NCI-H1436 treated with DMSO at 0.1 percent for 48 hours (cell line): ENCODE measurements at places on chromosomes 1 and 21.

- no peak for DNase-seq
These were observed 975.7 kb upstream of the ADGRL4 start for GRCh38 chr1:79982211-79982610.

DNA sequence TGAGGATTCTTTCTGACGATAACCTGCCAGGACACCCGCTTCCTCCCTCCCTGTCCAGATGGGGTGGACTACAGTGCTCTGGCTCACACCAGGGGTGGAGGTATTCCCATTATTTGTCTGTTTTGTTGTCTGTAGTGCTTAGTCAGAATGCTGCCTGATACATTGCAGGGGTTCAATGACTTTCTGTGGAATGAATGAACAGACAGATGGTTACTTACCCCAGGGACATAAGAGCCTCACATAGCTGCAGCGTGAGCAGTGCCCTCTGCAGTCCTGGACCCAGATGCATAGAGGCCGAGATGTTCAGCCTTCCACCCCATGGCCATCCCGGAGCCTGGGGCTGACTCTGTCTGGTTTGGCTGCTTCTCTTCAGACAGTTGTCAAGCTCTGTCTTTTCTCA is 13.0 kb upstream of the F3 start:
- DNase-seq = no peak

DNA sequence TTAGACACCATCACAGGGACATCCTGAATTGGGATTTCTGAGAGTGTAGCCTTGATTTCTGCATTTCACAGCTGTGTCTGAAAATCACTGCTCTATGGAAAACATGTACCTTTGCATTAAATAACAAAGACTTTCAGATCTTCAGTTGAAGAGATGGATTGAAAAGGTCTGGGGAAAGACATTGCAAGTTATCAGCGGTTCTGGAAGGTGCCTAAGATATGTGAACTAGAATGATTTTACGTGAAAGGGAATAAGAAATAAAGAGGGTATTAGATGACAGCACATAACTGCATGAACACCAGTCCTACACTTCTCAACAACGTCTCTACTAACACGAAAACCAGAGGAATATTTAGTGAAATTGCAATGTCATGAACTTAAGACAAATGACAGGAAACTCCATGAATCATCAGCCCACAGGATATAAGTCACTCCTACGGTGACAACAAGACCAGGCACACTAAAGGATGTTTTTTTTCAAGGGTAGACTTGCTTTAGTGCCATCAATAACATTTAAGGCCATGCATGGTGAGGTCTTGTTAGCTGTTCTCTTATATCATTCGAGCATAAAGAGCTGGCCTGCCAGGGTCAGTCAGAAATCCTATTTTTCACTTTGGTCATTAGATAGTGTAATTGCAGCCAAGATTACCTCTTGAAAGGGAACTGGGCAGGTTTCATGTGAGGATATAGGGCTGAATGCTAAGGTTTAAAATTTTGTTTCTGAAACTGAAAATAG is 283.1 kb downstream of the GRIK1 start:
- no peak for DNase-seq

DNA sequence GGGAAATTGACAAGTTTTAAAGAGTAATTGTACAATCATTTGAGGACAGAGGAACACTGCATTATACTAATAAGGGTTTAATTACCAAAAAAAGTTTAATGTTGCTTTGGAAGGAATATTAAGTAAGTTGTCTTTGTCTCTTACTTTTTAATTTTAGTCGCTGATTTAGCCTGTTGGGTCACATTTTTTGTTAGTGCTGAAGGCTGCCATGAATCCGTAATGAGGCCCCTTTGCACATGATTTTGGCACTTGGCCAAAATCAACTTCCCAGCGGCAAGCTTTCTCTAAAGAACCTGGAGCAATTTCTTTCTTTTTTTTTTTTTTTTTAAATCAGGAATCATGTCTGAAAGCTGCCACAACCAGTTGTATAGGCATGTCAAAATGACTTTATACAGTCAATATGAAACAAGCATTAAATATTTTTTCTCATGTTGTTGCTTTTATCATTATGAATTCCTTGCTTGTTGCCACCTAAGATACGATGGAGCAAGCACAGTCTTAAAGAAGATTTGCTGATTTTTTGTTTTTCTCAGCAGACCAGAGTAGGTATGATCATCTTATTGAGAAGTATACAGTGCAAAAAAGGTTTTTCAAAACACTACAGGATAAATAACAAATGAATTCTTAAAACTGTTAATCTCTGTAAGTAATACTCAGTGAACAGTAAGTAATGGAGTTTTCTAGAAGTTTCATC is 690.4 kb downstream of the USP25 start:
- no peak for DNase-seq

GRCh38 chr1:212074856-212075255 is 39.3 kb downstream of the DTL start:
- DNase-seq = no peak

GRCh38 chr1:201686714-201687455 is 142.1 kb upstream of the IPO9 start:
- DNase-seq = peak; percentile 68

- DNase-seq = no peak
These were observed 755 bp downstream of the RPAP2 start for GRCh38 chr1:92299477-92300150.

- no peak for DNase-seq
These were observed 270.3 kb downstream of the RGS7 start for GRCh38 chr1:241086686-241087085.

DNA sequence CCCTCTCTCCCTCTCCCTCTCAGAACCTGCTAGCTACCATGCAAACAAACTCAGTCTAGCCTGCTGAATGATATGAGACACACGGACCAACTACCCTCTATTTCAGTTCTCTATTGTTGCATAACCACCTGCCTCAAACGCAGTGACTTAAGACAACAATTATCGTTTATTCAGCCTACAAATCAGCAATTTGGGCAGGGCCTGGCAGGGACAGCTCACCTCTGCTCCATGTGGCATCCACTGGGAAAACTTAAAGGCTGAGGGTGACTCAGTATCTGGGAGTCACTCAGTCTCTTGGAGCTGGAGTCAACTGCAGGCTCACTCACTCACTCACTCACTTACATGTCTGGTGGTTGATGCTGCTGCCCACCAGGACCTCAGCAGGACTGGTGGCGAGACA is 121.3 kb downstream of the SEC16B start:
- no peak for DNase-seq

GRCh38 chr1:155127105-155127966 is at the start of gene EFNA1:
EFNA1 (plus strand) TSS chr1:155127876; CDS start chr1:155127978, 102 bp downstream.
- no peak for DNase-seq

- no peak for DNase-seq
These were observed 832.3 kb downstream of the LTN1 start for GRCh38 chr21:28160378-28160777.
